ENCODE measurements at places on chromosomes 11 and 22.
A peak's percentile ranks its signal among the peaks of the same experiment; 100 is the strongest.

- DNase-seq = no peak
Measured at GRCh38 chr11:110160437-110160836, 67.2 kb downstream of the ZC3H12C start.

GRCh38 chr11:13761716-13762115 is 93.2 kb downstream of the FAR1 start:
- no peak for DNase-seq

DNA sequence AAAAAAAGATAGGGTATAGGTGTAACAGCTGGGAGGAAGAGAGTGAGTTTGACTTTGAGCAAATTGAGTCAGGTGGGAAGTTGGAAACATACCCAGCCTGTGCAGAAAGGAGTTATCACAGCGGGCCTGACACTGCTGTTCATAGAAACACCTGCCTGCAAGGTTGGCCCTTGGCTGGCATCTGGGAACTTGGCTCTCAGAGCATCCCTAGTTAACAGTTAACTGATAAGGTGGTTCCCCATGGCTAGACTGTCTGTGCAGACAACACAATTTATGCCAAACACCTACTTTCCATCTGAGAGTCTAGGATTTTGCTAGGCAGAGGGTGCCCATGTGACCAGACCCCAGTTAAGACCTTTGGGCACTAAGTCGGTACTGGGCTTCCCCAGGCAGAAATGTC is 31.4 kb downstream of the ADAMTS8 start:
- DNase-seq = no peak

- no peak for DNase-seq
Measured at GRCh38 chr11:59262177-59262818, 49.6 kb upstream of the MPEG1 start.

DNA sequence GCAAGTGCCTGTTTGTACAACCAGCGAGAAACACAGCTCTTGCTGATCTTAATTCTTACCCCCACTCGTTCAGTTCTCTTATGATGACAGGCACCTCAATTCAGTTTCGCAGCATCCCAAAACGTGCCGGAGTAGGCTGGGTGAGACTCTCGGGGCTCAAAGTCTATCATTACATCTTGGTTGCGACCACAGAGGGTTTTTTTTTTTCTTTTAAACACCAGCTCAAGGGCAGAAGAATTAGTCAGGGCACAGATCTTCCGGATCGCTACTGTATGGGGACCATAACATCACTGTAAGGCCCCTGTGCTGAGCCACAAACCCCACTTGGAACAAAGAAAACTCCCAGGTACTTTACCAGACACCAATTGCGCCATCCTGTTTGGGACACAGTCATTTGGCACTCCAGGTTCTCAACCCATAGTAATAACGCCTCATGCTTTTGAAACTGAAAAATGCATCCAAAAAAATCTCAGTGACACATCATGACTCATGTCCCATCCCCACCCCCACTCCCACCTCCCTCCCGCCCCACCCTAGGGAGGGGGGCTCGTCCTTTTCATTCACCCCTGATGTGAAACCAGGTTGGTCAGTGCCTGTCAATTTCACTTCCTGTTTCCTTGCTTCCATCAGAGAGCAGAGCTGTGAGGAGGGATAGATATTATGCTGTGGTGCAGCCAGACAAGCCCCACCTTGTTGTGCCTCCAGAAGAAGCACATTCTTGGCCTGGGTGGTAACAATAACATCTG is 41.0 kb upstream of the CD5 start:
- peak; percentile 72 for DNase-seq

GRCh38 chr11:111541254-111542061 is 938 bp downstream of the LAYN start:
- DNase-seq = no peak

DNA sequence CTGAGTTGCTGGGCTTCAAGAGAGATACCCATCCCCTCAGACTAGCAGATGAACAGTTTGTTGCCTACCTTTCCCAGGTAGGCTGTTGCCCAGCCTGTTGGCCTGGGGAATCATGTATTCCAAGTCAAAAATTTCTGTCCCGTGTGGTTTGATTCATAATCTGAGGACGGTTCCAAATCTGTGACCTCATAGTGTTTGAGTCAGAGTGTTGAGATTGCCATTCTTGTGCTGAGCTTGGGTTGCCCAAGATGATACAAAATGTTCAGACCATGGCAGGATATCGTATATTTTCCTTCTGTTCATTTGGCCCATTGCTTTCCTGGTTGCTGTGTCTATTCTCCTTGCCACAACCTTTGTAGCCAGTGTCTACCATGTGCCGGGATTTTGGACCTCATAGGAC is 64.3 kb downstream of the CYB5R2 start:
- no peak for DNase-seq

DNA sequence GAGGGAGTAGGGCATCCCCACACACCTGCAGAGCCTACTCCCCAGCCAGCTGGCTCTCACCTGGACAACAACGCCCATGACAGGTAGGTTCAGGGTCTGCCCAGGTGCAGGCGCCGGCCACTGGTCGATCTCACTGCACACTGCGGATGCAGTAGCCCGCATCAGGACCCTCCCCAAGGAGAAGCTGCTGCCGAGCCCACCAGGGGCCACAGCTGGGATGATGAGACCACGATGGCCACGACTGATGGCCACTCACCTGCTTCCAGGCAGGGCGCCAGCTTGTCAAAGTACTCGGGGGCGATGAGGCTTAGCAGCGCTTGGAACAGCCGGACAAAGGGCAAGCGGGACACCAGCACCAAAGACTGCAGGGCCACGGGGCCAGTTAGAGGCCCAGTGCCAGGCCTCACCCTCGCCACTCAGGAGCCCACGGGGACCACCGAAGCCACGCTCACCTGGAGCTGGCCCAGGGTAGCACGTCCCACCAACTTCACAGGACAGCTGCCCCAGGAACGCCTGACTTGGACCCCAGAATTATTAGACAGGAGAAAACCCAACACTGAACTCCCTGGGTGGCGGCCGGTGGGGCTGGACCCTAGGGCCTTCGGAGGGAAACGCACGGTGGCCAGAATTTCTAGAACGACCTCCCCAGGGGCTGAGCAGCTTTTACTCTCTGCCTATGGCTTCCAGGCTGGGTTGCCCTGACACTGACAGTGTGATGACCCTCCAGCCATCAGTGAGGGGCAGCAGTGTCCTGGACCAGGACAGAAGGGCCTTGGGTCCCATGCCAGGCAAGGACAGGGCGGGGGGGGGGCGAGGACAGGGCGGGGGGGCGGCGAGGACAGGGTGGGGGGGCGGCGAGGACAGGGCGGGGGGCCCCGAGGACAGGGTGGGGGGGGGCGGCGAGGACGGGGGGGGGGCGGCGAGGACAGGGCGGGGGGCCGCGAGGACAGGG is 8.9 kb upstream of the PLXNB2 start:
- DNase-seq = no peak

DNA sequence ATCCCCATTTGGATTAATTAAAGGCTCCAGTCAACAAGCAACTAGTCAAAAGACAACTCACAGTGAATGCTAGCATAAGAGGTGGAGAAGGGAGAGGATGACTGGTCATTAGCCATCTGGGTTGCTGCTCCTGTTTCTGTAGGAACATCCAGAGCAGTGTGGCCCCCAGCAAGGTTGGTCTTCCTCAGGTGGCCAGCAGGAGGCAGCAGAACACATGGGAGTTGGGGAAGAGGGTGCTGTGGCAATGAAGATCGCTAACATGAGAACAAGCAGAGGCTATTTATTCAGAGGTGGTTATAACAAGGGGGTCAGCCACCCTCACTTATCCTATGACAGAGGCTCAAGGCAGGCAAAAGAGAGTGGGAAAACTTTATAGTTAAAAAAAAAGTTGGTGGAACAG is 21.3 kb downstream of the IZUMO1R start:
- peak; percentile 22 for DNase-seq

DNA sequence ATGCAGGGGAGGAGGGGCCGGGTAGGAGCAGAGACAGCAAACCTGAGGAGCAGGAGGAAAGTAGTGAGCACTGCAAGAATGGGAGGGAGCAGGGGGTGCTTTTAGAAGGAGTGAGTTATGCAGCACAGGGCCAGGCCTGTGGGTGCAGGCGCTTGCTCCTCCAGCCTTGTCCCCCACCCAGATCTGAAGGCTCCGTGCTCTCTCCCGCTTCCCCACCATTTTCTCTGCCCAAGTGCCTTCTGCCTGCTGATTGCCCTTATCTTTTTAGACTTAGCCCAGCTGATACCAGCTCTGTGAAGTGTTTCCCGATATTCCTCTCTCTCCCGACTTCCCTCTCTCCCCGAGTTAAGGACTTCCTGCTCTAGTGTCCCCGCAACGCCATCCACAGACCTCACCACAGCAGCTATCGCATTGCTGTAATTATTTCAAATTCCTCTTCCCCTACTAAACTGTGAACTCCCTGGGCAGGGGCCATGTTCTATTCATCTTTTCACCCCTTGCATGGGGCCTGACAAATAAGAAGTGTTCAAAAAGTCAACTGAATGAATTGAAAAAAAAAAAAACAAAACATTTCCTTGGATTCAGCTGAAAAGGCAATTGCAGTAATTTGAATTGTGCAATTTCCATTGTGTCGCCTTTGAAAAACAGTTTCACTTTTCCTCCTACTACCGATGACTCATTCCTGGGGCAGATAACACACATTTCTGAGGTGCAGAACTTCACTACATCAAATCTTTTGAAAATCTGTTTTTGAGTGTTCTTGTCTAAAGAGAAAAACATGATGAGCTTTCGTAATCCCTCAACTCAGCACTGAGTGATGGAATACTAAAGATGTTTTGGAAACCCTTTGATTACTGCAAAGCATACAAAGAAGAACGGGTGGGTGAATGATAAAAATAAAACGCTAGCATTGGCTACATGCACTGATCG is 69.7 kb upstream of the BMAL1 start:
- DNase-seq = no peak

DNA sequence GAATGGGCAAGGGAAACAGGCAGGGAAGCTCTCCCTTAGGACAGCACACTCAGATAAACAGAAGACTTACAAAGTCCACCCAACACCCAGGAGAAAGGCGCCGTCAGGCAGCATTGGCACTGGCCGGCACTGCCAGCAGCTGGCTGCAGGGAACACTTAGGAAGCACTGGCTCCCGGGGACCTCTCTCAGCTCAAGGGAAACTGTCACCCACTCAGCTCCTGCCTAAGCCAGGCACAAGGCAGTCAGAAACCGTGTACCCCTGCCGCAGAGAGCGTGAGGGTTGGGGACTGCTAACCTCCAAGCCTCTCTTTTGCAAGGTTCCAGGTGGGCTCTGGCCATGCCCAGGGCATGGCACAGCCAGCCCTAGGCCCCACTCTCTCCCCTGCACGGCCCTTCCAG is 64.7 kb downstream of the DGCR2 start:
- DNase-seq = no peak

GRCh38 chr11:132784441-132784840 is 747.9 kb downstream of the OPCML start:
- DNase-seq = no peak

- DNase-seq = no peak
Measured at GRCh38 chr22:48981371-48982061, 846.2 kb downstream of the BRD1 start.

GRCh38 chr11:47611348-47611794 is 17.2 kb upstream of the C1QTNF4 start:
- DNase-seq = no peak

DNA sequence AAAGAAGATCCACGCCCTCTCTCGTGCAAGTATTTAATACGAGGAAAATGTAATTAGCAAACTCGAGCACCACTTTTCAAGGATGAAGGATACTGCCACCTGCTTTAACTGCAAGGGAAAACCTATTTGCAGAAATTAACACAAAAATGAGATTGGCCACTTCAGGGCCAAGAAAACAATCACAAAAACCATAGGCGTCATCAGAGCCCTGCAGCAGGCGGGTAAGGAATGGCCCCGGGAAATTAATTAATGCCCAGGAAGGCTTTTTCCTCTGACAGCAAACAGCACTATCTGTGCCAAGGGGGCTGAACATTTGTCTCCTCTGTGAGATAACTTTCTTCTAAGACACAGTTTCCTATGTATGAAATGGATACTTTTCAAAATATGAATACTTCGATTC is 255.7 kb downstream of the CTTN start:
- DNase-seq = no peak

- no peak for DNase-seq
Measured at GRCh38 chr11:44987506-44987905, 36.8 kb upstream of the TP53I11 start.

- DNase-seq = no peak
Measured at GRCh38 chr11:58024601-58025091, 965 bp downstream of the OR9Q1 start.

DNA sequence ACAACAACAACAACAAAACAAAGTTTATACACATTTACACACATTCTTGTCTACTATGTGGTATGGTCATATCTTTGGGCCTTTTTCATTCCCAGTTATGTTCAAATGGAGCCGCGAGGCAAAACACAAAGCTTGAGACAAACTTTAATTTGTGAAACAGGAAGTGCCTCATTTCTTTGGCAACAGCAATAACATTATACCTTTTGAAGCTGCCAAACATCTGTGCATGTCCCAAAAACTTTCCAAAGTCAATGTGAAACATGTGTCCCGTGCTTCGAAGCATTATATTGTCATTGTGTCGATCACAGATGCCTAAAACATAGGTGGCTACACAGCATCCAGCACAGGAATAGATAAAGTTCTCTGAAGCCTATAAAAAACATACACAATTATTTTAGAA is 25.0 kb upstream of the RPS13 start:
- no peak for DNase-seq

GRCh38 chr11:4527926-4528325 is 17.1 kb upstream of the OR52M1 start:
- DNase-seq = no peak

DNA sequence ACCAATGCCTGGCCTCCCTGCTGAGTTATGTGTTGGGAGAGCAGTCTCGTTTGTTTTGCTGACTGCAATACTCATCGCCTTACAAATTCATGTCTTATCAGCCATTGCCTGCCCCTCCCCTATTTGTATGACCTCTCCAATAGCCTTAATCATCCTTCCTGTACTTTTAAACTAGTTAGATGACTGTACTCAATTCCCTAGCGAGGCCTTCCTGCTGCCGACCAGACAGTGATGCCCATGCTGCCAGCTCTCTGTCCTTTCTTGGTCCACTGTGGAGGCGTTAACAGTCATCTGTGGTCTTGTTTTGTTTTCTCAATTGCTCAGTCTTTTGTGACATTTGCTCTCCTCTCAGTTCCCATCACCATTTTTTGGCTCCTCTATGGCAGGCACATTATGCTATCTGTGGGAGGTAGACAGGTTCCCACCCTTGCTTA is 20.3 kb upstream of the YPEL1 start:
- no peak for DNase-seq

- DNase-seq = no peak
Measured at GRCh38 chr11:113373306-113373705, 14.3 kb upstream of the ANKK1 start.

DNA sequence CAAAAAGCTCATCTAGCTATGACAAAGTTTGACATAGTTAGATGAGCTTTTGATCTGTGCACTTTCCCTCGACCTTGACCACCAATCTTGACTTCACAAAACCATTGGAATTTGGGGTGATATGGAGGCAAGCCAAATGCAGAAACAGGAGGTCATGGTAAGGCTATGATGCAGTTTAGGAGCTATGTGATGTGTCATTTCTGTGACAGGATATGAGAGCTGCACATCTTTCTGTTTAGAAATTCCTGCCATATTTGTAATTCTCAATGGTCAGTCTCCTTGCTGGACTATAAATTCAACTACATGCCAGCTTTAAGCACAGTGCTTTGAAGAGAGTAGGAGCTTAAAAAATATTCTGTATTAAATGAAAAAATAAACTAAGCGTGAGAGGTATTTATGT is 12.9 kb downstream of the OR51B6 start:
- DNase-seq = no peak
